ENCODE measurements at places on chromosomes 5 and 9. TPM values are rescaled to one million over a fixed set of nuclear protein-coding genes. Genes with fewer than 3 reads are reported as not detected.

FOXD4L6 gene
- total RNA-seq, result not detected

DNA sequence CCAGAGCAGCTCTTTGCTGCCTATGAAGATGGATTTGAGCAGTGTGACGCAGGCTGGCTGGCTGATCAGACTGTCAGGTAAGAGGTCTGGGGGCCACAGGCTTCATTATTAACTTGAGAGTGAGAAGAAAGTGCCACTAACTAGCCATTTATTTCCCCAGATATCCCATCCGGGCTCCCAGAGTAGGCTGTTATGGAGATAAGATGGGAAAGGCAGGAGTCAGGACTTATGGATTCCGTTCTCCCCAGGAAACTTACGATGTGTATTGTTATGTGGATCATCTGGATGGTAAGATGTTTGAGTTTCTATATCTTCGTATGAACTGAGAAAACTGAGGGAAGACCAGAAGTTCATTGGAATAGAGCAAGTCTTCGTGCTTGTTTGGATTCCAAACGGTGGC, 22.1 kb downstream of the VCAN start:
- no peak for DNase-seq

DNA sequence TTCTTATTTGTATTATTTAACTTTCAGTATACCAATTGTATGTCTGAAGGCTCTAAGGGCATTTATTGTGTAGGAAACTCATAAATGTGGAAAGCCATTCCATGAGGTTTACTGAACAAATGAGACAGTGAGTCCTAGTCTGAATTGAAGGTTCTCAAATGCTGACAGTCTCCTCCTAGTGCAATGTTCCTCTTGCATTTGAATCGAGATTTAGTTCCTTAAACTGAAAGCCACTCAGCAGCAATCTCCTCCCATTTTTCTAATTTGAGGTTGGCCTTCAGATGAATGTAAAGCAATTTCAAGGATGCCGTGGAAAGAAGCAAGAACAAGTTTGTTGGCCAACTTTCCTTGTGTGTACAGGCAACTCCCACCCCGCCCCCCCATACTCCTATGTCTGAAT, 493.2 kb upstream of the KLF4 start:
- DNase-seq, result no peak

GRCh38 chr5:59596586-59597350, 296.8 kb downstream of the PDE4D start:
- no peak for DNase-seq

All from sigmoid colon (tissue), 7 donors.